Glutamatergic neuron (in vitro differentiated cells): ENCODE measurements at places on chromosomes 1 and 21. TPM values are rescaled to one million over a fixed set of nuclear protein-coding genes. Genes with fewer than 3 reads are reported as not detected.

LIN28A gene
- 97.3 TPM for total RNA-seq

HAO2 gene
- not detected for total RNA-seq

- H3K27me3 ChIP-seq, result peaks cover 19% of the 10 kb centered on the region
- H3K36me3 ChIP-seq, result no peaks in the 10 kb centered on the region
- H3K4me1 ChIP-seq, result peaks cover 28% of the 10 kb centered on the region
- no peak overlapping the region for H3K27ac ChIP-seq
Observed at GRCh38 chr1:159942632-159943277, 2.7 kb downstream of the IGSF9 start.

HPCAL4 gene
- not detected for total RNA-seq

DNA sequence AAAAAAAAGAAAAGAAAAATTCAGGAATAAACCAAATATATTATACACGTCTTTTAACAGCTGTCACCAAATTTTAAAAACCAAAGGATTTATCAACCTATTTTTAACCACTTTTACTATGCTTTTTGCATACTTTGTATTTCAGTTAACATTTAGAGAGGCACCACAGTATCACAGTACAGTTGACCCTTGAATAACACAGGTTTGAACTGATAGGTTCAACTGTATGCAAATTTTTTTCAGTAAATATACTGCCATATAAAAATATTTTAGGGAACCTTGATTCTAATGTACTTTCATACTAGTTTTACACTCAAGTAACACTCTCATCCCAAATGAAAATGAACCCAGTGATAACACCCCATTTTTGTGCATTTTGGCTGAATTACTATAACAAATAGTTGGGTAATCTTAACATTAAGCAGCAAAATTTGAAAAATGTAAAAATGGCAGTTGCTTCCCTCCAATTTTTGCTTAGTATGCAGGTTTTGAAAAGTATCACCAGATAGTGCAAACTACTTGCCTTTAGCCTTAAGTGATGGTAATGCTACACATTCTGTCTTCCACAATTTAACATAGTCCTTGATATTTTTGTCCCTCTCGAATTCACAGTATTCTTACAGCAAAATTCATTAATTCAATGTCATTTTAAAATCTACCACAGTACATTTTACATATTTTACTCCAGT, 10.8 kb upstream of the ADCY10 start:
- no peaks in the 10 kb centered on the region for H3K36me3 ChIP-seq
- H3K27me3 ChIP-seq, result no peaks in the 10 kb centered on the region
- H3K4me3 ChIP-seq, result no peak overlapping the region
- H3K27ac ChIP-seq, result no peak overlapping the region
- no peak for DNase-seq
- peaks cover 22% of the 10 kb centered on the region for H3K4me1 ChIP-seq

EFNA3 gene
- total RNA-seq, result 14.6 TPM

- peaks cover 17% of the 10 kb centered on the region for H3K4me1 ChIP-seq
- no peaks in the 10 kb centered on the region for H3K36me3 ChIP-seq
- peaks cover 18% of the 10 kb centered on the region for H3K27me3 ChIP-seq
- DNase-seq, result no peak
- H3K27ac ChIP-seq, result no peak overlapping the region
Observed at GRCh38 chr1:229431284-229432115, 2.4 kb downstream of the ACTA1 start.

CFH gene
- total RNA-seq, result not detected

DNA sequence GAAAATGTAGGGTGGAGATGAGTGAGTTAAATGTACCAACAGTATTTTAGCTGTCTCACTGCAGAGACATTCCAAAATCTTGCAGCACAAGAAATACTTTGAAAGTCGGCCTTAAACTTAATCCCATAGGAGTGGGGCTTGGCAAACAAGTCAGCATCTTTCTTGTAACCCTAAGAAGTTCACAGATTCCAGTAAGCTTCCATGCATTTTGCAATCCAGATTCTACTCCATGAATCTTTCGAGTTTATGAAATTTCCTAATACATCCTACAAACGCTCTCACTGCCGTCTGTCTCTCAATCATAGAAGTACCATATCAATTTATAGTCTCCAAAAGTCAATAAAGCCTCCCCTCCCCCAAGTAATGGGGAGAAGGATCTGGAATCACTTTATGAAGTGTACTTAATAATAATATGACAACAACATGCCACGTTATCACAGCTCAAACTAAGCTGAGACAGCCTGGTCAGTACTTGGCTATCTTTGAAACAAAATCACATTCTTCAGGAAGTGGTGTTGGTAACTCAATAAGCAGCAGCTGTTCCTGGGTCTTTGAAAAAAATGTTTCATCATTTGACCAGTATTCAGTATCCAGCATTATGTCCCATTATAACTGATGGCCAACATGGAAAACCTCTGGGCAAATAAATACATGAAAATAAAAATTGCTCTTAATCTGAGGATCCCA, 317.4 kb upstream of the RUNX1 start:
- H3K27ac ChIP-seq, result no peak overlapping the region
- DNase-seq, result no peak
- H3K4me3 ChIP-seq, result no peak overlapping the region
- no peaks in the 10 kb centered on the region for H3K4me1 ChIP-seq
- no peaks in the 10 kb centered on the region for H3K36me3 ChIP-seq

GRCh38 chr1:39952359-39953110, 2.4 kb upstream of the MFSD2A start:
- no peak overlapping the region for H3K4me3 ChIP-seq
- H3K4me1 ChIP-seq, result peaks cover 10% of the 10 kb centered on the region
- H3K36me3 ChIP-seq, result peaks cover 4% of the 10 kb centered on the region
- H3K27me3 ChIP-seq, result peaks cover 1% of the 10 kb centered on the region
- no peak for DNase-seq

DNA sequence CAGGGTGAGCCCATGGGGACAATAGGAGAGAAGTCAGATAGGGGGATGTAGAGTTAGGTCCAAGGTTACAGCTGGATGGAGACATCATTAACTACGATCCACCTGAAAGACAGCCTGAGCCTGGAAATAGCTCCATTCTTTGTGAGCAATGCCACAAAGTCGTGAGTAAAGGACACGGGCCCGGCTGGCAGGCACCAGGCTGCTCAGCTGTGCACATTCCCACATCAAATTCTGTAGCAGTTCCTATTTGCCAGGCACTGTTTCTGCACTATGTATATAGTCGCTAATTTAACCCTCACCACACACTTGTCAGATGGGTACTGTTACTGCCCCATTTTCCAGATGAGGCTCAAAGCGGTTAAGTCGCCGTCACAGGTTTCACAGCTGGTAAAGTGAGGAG, 338.0 kb upstream of the KAZN start:
- H3K36me3 ChIP-seq, result no peaks in the 10 kb centered on the region
- peaks cover 4% of the 10 kb centered on the region for H3K27me3 ChIP-seq
- H3K4me1 ChIP-seq, result peaks cover 20% of the 10 kb centered on the region
- DNase-seq, result no peak
- no peak overlapping the region for H3K27ac ChIP-seq
- H3K4me3 ChIP-seq, result no peak overlapping the region
